Stimulated activated CD4-positive, alpha-beta T cell treated with anti-CD3 and anti-CD28 coated beads, Interleukin-4, amount 100 ng/mL, for 4 hours (primary cell): ENCODE measurements at places on chromosomes 7 and 10.

- DNase-seq = no peak
These were observed 55.3 kb downstream of the SH3PXD2A start for GRCh38 chr10:103800089-103800488.

GRCh38 chr10:32109603-32110002, 53.4 kb upstream of the KIF5B start:
- DNase-seq = no peak

- DNase-seq = no peak
These were observed 175.6 kb downstream of the CHCHD3 start for GRCh38 chr7:132906193-132906835.

GRCh38 chr7:7104971-7105370, 77.4 kb upstream of the C1GALT1 start:
- no peak for DNase-seq

DNA sequence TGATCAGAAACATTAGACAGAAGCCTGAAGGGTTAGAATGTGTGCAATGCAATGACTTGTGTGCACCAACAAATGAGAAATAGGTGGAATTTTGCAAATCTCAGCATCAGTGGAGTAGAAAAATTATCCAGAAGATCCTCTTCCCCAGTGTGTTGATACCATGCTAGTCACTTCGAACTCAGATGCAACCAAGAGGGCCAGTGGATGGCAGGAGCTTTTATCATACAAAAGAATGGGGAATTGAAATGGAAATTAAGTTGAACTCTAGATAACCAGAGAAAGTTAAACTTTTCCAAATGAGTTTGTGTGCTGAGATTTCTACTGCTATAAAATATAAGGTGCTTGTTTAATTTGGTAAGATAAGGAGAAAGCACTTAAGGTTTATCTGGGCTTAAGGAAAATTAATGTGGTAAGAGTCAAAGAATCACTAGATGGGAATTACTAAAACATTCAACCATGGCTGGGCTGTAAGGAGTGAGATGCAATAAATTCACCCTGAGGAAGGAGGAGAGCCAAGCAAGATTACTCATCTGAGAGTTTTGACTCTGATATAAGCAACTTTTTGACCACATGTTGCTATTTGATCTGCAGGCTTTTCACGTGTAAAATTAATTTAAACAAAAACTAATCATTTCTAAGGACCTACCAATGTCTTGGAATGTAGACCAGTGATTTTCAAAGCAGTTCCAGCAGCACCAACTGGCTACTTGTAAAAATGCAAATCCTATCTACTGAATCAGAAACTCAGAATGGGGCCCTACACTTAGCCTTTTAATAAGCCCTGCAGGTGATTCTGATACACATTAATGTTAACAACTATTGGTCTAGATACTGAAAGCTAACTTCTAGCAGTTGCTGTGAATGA, 113.2 kb downstream of the CDC14C start:
- DNase-seq = no peak

DNA sequence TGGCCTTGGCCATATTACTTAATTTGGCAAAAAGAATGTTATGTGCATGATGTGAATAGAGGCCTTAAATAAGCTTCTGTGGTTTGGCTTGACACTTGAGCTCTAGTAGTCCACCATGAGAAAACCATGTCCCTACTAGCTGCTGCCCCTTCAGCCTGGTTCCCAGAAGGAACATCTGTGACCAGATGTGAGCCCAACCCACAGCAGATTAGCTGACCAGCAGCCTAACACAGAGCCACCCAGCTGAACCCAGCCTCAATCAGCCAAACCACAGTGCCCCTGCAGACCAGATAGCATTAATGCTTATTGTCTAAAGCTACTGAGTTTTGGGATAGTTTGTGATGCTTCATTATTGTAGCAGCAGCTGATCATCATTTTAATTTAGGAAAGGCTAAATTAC, 16.6 kb downstream of the JAZF1 start:
- no peak for DNase-seq

GRCh38 chr10:124593431-124593985, 131.9 kb downstream of the LHPP start:
- DNase-seq = no peak
